ENCODE measurements at places on chromosomes 12 and 14.

DNA sequence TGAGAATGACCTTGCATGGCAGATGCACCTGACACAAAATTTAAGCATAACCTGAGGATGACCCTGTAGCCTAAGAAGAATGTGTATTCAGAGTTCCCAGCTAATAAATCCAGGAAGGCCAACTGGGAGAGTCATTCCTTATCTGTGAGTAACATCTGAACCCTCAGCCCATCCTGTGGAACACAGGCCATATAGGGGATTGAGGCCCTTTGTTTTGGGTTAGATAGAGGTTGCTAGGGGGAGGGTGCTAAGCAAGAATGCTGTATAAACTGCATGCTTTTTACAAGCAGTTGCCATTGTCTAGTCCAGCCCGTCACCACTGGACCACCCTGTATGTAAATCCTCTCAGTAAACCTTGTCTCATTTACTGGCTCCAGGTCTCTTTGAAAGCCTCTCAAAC, 77.0 kb downstream of the BICD1 start:
- DNase-seq: no peak

- DNase-seq: no peak
Observed at GRCh38 chr14:104317975-104318557, 179.7 kb downstream of the KIF26A start.

DNA sequence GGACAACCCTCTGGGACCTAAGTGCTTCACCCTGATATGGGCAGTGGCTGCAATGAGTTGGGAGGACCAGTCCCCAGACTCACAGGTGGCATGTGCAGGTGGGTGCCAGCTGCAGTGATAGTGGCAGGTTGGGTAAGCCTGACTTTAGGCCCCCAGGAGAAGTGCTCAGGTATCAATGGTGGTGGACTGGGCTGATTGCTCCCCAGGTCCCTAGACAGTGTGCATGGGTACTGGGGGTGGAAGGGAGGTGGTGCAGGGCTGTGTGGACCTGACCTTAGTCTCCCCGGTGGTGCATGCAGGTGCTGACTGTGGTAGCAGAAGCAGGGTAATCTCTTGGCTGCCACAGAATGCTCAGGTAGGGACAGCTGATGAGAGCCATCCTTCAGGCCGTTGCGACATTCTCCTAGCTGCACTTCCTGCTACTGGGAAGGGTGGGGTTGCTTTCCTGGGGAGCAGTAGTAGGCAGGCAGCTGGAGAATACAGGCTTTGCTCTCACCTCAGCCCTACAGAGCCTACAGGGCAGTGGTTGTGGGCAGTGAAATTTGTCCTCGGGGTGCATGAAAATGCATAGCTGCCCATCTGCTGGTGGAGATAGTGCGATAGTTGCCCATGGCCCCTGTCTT, 33.3 kb upstream of the CCND2 start:
- no peak for DNase-seq

DNA sequence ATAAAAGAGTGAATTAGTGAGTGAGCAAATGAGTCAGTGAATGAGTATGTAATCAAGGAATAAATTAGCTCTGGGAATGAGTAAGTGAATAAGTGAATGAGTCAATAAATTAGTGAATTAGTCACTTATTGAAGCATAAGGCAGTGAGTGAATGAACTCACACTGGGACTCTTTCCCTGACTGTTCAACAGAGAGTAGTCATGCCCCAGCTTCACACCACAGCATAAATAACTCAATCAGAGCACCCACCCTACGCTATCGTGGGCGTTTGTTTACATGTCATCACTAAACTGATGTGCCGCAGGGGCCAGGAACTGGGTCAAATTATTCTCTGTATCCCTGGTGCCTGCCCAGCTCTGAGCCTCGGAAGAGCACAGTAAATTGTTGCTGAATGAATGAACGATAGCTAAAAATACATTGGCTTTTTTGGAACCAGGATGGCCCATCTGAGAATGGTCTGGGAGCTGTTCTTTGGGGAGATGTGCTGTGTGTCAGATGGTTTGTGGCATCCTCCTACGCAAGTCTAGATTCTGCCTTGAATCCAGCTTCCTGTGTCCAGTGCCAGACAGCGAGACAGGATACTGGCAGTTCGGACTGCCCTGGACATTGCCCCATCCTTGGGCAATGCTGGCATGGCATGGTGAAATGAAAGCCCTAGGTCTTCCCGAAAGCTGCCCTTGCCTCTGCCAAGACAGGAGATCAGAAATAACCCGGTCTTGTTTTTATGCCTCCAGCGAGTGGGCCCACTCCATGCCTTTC, 98.0 kb upstream of the RTL1 start:
- DNase-seq: no peak

DNA sequence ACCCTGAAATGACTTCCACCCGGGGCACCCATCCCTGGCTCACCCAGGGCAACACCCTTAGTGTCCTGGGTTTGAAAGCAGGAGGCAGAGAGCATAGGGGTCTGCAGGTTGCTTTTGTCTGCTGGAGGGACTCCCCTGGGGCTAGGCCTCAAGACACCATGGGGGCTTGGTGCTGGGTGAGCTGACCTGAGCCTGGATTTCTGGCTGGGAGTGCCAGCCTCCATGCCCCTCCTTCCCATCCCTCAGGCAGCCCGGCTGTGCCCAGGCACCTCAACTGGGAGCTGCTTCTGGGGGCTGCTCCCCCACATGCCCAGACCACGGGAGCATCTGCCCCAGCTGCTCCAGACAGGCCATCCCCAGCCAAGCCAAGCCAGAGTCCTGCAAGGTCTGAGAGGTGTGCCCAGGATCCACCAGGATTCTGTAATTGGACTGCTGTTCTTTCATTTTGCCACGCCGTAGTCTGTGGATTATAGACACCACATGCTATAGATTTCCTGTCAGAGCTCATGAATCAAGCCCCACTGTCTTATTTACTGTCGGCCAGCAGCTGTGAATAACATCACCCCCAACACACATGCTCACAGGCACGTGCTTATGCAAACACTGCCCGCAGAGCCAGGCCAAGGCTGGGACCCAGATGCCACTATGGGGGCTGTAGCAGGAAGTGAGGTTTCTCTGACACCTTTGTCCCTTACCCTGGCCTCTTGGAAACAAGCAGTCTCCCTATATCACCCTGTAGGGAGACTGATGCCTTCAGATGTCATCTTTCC, 29.4 kb upstream of the ESRRB start:
- DNase-seq: no peak

DNA sequence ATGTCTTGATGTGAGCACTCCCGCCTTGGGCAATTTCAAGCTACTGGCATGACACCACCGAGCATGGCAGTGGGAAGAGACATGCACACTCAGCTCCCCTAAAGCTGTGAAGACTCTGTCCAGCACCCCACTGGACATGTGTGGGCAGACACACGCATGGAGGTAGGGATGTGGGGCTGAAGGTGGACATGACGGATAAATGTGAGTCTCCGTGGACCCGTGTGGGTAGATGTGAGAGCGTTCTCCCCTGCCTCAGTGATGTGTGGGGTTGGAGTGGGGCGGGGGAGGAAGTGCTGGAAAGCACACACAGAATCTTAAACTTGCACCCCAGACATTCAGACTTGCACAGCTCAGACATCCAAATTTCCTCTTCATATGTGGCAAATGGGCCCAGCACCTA, 12.6 kb downstream of the SLC6A12 start:
- DNase-seq: no peak

GRCh38 chr14:36683083-36683724, 21.5 kb downstream of the PAX9 start:
- DNase-seq: no peak

GRCh38 chr12:128312661-128313060, 45.7 kb downstream of the TMEM132C start:
- no peak for DNase-seq

DNA sequence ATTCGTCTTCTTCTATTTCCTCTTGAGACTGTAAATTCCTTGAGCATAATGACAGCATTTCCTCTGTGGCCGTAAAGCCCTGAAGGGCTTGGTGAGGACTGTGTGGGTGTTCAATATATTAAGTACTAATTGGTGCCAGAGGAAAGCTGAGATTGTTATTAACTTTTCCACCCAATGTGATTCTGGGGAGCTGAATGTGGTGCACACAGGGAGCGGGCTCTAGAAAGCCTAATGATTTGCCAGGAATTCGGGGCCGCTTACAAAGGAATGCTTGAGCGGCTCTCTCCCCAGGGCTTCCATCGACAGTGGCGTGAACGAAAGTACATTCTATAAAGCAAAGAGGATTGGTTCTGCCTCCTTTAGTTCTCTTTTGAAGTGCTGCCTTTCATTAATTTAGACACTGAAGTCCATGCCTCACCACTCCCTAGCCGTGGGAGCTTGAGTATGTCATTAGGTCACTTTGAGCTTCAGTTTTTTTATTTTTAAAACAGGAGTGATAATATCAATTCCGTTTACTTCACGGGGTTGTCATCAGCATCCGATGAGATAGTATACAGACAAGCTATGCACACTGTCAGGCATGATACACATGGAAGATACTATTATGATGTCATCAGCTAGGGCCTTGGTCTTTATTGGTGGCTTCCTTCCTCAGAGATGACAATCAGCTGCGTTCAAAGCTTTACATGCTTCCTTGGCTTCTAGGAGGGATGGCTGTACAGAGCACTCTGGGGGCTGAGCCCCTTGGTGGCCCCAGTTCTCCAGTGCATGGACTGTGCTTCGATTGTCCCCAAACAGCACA, 11.0 kb upstream of the GSG1 start:
- DNase-seq: no peak

- DNase-seq: peak; percentile 70
Observed at GRCh38 chr12:104201238-104202001, 14.2 kb upstream of the TXNRD1 start.

GRCh38 chr14:71006200-71006563, 98.9 kb downstream of the PCNX1 start:
- no peak for DNase-seq

GRCh38 chr12:51419425-51420193, 5.0 kb upstream of the SLC4A8 start:
- no peak for DNase-seq

- DNase-seq: no peak
Observed at GRCh38 chr12:95205685-95206084, 11.6 kb downstream of the FGD6 start.

- no peak for DNase-seq
Observed at GRCh38 chr12:51311389-51311788, 12.6 kb downstream of the BIN2 start.

- peak; percentile 63 for DNase-seq
Observed at GRCh38 chr12:31897781-31898503, 61.3 kb upstream of the RESF1 start.

GRCh38 chr14:64092940-64093339, 201.2 kb downstream of the ESR2 start:
- DNase-seq: no peak

DNA sequence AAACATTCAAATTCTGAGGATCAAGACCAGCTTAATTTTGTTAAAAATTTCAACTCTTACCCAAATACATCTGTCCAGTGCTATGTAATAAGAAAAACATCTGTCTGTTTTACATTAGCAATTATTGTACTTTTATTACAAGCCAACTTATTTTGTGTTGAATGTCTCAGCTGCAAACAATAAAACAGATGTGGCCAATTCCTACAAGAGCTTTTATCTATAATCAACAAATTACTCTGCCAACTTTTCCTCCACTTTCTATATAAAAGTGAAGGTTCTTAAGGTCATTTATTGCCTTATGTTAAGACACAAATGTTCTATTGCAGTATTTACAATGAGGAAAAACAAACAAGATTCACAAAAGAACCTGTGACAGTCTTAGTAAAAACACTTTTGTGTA, 72.7 kb downstream of the NOVA1 start:
- DNase-seq: no peak

DNA sequence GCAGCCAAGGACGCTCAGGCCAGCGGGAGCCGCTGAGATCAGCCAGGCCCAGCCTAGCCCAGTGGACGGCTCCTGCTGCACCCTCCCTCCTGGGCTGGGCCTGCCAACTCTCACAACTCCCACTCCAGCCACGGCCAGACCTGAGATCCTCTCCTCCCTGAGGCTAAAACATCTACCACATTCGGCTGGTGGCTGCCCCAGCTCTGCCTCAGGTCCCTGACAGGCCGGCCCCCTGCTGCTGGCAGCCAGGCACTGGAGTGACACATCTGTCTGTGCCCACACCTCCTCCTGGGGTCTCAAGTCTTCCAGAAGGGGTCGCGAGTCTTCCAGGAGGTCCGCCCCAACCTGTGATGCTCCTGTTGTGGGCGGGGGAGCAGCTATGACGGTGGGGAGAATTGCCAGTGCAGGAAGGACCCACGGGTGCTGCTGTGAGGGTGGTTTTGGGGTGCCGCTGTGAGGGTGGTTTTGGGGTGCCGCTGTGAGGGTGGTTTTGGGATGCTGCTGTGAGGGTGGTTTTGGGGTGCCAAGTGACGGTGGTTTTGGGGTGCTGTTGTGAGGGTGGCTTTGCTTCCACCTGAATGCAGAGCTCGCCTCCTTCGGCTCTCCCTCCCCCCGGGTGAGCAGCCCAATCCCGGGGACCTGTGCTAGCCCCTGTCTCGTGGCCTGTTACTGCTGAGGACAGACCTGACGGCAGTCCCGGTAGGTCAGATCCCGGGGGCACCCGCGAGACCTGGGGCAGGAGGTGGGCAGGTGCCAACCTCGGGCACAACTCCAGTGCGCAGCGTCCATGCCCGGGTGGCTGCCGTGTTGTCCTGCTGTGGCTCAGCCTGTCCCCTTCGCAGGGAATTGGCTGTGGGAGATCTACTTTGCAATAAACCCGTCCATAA, 27.5 kb upstream of the C14orf180 start:
- DNase-seq: no peak

DNA sequence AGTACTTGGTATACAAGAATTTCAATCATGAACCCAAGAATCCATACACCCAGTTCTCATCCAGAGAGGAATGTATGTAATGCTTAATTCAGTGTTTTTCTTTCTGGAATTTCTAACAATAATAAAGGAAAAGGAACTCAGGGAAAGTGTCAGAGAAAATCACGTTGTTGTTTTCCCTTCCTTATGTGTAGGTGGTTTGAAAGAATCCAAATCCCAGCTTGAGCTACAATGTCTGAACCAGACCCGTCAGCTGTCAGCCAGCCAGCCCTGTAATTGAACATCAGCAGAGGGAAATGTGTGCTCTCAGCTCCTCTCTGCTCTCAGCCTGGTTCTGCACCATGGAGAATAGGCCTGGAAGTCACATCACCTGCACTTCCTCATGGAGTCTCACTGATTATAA, 126.5 kb downstream of the TMEM30B start:
- DNase-seq: no peak

DNA sequence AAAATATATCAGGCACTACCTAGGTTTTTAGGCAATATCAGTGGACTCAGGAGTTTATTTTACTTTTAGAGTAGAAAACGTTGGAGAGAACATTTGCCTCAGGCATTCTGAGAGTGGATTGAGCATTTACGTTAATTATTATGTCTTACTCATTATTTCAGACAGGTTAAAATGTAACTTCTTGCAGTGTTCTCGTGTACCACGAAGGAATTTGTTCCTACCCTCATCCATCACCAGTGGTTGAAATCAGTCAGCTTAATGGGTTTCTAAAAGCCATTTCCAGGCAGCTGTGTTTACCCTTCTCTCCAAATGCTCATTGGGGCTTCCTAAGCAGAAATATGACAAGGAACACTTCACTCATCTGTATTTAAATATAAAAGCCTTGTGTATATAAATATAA, 9.1 kb upstream of the LDHB start:
- no peak for DNase-seq

DNA sequence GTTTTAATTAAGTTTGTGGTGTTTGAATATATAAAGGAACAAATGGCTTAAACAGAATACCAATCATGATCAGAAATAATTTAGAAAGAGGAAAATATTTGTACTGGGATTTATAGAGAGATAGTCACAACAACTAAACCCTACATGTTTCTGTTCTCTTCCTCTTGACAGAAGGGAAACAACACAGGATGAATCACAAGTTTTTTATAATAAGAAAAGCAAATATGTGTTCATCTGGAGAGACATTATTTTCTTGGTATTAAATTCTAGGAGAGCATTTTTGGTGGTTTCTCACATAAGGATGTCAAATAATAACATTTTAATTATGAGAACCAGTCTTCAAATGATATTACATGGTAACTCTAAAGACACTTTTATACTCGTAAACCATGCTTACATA, 232.9 kb upstream of the PKP2 start:
- no peak for DNase-seq

Data from CD4-positive, alpha-beta T cell treated with Interleukin-4 for 4 hours (primary cell).